ENCODE measurements at places on chromosomes 3 and 15.

GRCh38 chr3:145817870-145818483 lies 343.0 kb downstream of the PLOD2 start:
- DNase-seq: no peak

GRCh38 chr3:197023241-197023997 lies 6.2 kb downstream of the MELTF start:
- DNase-seq: no peak

DNA sequence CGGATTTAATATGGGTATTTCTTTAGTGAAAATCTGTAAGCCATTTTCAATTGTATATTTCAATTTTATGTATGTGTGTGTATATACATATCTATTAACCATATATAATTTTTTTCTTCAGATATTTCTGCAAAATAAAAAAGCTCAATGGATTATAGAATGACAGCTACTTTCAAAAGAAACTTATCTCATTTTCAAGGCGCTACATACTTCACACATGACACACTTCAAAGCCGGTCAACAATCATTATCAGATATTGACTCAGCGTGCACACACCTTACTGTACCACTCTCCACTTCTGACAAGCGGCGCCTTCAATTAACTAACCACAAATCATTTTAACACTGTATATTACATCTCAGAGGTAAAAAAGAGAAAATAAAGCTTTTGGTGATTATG lies 39.6 kb downstream of the ATP13A3 start:
- no peak for DNase-seq

- DNase-seq: no peak
Observed at GRCh38 chr15:101407439-101407838, 82.1 kb downstream of the PCSK6 start.

DNA sequence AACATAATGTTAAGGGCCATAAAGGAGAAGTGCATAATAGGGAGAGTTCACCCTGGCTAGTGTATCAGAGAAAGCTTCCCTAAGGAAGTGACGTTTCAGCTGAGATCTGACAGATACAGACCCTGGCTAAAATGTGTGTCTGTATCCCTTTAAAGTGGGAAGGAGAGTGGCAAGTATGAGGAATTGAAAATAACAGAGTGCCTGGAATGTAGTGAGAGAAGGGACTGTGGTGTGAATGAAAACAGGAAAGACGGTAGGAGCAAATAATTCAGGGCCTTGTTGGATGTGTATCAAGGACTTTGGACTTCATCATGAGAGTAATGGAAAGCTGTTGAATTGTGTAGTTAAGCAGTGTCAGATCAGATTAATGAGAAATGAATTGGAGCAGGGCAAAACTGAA lies 30.5 kb downstream of the NEO1 start:
- DNase-seq: no peak

DNA sequence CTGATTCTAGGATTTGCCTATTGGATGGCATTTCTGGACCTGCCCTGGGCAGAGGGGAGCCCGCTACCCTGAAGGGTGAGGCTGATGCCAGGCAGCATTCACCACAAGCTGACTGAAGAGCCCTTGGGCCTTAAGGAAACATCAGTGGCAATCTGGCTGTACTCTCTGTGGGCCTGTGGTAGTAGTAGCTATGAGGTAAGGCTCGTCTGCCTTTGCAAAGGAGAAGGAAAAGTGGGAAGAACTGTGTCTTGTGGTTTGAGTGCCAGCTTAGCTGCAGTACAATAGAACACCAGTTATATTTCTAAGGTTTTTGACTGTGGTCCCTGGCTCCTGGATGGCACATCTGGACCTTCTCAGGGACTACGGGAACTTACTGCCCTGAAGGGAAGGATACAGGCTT lies 51.5 kb downstream of the SPTSSB start:
- no peak for DNase-seq

GRCh38 chr3:20280257-20280656 lies 94.3 kb upstream of the SGO1 start:
- DNase-seq: no peak

DNA sequence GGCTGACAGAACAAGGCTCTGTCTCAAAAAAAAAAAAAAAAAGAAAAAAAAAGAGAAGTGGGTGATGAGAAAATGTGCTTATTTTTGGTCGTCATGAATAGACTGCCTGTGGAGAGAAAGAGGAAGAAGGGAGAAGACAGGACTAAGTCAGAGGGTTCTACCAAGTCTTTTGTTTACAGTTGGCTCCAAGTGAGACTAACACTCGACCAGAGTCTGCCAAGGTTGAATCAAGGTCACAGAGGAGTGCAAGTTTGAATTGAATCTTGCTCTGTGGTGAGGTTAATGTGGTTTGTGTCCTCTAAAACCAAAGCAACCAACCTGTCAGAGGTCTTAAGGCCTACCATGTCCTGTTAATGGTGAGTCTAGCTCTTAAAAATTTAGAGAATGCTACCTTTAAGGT lies 334.1 kb upstream of the GRM7 start:
- no peak for DNase-seq

- DNase-seq: no peak
Observed at GRCh38 chr15:50247819-50248655, 17.5 kb downstream of the HDC start.

DNA sequence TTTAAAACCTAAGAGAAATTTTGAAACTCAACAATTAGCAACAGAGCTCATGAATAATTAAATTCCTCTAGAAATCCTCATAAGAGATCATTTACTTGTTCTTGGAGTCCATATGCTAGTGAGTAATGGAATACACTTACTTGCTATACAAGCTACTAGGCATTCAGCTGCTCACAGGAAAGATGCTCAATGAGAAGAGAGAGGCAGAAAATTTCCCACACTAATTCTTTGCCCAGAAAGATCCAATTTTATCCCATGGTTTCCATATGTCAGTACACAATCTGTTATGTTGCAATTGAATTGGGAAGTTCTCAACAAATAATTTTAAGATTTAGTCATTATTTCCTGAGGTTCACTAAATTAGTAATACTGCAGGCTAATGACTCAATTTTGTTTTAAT lies 310.4 kb downstream of the RYR3 start:
- no peak for DNase-seq

- DNase-seq: no peak
Observed at GRCh38 chr3:169624533-169624972, 39.0 kb downstream of the MECOM start.

GRCh38 chr15:100033140-100033857 lies 300.1 kb upstream of the LYSMD4 start:
- no peak for DNase-seq

- no peak for DNase-seq
Observed at GRCh38 chr3:42647821-42648459, 5.6 kb upstream of the ZBTB47 start.

DNA sequence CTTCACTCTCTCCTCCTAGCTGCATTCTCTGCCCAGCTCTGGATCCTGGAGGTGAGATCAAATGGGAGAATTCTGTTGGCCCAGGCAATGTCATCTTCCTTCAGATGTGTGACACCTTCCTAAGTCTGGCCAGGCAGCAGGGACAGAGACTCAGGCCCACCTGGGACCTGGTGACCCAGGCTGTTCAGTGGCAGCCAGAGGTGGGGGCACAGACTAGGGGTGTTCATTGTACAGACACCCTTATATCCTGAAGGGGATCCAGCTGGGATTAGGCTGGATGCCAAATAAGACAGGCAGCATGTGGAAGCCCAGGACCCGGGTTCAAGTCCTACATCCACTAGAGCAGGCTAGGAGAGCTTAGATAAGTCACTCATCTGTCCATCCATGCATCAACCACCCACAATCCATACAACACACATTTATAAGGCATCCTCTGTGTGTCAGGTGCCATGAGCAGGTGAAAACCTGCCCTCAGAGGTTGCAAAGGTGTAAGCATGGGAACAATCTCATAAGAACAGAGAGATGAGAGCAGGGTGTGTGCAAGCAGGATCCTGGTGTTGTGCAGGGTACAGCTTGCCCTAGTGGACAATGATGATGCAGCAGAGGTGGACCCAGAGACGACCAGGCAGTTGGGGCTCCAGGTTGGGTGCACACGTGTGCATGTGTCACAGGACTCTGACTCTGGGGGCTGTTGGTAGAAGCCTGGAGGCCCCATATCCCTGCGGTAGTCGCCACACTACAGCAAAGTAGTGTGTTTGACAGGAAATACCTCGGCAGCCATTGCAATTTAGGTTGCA lies 18.3 kb upstream of the RPL29 start:
- no peak for DNase-seq

GRCh38 chr3:160921020-160921635 lies 165.1 kb downstream of the PPM1L start:
- no peak for DNase-seq

DNA sequence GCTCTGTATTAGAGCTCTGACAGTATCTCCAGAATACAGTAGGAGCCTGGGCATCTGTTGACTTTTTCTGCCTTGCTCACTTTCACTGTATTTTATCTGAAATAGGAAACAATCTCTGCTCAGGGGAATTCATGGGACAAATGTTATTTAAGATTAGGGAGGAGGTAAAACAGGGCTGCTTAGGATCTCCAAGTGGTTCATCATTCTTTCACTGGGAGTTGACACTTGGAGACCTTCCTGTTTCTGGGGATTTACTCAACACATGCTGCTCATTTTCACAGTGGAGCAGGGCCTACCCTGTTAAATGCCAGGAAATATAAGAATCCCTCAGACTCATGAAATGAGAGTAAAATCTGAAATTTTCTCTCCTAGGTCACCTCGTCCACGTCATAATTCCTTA lies 185.5 kb downstream of the GAP43 start:
- DNase-seq: no peak

DNA sequence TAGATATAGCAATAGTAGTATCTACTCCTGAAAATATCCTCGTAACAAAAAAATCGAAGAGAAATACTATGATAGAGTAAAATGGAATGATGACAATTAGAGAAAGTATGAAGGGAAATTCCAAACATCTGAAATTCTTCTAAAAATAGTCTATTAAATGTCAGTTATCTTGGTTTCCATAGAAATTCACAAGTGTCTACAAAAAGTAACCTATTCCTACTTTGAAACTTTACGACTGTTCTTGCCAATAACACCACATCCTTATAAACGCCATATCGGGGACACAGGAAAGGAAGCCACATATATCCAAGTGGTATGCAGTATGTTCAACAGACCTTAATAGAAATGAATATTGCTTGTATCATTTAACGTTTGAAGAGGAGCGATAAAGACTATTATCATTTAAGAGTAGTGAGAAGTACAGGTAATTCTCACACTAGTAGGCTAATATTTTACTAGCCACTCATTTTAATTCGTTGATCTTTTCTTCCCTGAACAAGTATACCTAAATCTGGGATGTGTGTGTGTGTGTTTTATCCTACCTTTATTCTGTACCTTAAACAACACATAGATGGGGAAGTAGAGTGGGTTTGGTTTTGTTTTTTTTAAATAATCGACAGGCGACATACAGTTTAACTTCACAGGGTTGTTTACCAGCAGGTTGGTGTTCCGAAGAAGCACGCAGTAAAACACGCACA lies 1.2 kb downstream of the GPR176 start:
- DNase-seq: no peak

DNA sequence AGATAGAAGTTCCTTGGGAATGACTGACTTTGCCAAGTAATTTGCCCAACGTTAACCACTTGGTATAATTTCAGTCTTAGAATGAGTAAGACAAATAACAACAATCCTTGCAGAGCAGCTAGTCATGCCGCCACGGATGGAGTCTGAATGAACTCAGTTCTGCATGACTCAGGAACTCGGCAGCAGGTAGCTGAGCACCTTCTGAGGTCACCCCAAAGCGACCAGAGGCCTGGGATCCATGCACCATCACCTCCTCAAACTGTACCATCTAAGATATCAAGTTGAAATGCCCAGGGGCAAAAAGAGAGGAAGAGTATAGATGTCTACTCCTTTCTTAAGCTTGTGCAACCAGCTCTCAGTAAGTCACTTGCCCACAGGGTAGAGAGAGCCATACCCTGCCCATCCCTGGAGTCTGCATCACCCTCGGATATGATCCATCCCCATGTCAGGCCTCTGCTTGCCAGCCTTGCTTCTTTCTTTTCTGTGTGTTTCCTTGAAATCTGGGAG lies 8.5 kb upstream of the CDCP1 start:
- no peak for DNase-seq

- DNase-seq: no peak
Observed at GRCh38 chr3:45693941-45694521, 4.8 kb downstream of the SACM1L start.

GRCh38 chr3:4582624-4583023 lies 89.5 kb downstream of the ITPR1 start:
- no peak for DNase-seq

GRCh38 chr3:132843851-132844553 lies 121.8 kb upstream of the NPHP3 start:
- no peak for DNase-seq

DNA sequence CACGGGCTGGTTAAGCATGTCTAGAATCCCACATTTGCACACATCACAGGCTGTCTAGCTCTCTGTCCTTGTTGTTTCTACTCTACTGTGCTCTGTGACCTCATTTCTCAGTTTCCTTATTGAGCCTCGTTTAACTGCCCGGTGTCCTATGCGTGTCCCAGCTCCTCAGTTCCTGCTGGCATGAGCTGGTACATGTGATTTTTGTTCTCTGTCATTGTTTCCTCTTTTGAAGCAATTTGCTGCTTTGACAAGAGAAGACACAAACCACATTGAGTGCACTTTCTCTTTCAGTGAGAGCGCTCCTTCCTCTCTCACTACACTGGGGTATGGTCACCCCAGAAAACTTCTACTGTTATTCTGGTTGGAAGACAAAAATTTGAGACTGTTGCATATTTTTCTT lies 563.5 kb downstream of the PDCD6IP start:
- DNase-seq: no peak

DNA sequence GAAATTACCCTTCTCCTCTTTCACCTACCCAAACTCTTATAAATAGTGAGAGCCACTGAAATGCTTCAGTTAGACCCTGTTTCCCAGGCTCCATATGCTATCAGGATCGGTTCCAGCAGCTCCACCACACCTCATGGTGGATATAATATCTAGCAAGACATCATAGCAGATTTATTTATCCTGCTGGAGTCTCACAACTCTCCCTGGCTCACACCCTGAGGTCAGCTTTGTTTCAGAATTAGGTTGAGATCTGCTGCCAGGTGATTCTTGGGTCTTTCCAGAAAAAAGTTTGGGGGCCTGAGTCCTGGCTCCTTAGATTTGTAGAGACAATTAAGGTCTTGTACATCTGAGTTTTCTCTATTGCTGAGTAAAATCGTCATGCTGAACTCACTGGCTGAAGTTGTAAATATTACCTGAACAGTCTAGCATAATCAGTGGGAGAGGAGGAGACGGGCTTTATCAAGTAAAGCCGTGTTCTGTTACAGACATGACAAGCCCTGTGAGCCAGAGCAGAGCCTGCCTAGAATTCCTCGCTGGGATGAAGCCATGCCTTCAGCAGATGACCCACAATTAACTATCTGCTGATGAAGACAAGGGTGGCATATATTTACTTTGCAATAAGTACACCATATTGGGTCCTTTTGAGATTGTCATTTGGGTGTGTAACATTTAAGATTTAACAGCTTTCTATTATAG lies 131.6 kb downstream of the STAC start:
- no peak for DNase-seq

- no peak for DNase-seq
Observed at GRCh38 chr3:36298188-36298587, 82.1 kb upstream of the STAC start.
